ENCODE measurements at places on chromosomes 7 and 10.

- no peak for DNase-seq
Measured at GRCh38 chr10:106637873-106638272, 526.6 kb downstream of the SORCS1 start.

DNA sequence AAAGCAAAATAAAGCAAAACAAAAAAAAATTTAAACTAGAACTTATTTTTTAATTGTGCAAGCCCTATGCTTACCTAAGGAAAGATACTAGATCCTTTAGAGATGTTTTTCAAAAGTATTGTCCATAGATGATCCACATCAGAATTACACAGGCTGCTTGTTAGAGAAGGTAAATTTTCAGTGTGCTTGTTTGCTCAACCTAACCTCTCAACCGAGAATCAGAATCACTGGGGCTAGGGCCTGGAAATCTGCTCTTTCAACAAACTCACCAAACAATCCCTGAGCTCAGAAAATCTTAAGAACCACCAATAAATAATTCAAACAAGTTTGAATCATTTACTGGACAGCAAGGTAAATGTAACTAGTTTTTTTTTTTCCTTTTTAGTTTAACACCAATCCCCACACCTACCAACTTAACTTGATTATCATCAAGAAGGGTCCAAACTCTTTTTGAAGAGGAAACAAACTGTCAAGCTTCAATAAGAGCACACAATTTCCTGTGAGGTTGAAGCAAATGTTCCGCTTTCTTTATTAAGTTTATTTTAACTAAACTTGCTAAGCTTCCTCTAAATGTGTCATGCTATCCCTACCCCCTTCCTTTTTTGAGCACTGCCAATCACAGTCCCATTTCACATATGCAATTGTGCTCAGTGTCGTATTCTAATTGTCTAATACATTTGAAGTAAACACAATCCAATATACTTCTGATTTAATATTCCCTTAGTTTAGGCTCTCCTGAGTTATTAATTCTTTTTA, 7.4 kb upstream of the TSPAN33 start:
- no peak for DNase-seq

GRCh38 chr10:110150981-110151380, 56.4 kb upstream of the MXI1 start:
- DNase-seq: no peak

DNA sequence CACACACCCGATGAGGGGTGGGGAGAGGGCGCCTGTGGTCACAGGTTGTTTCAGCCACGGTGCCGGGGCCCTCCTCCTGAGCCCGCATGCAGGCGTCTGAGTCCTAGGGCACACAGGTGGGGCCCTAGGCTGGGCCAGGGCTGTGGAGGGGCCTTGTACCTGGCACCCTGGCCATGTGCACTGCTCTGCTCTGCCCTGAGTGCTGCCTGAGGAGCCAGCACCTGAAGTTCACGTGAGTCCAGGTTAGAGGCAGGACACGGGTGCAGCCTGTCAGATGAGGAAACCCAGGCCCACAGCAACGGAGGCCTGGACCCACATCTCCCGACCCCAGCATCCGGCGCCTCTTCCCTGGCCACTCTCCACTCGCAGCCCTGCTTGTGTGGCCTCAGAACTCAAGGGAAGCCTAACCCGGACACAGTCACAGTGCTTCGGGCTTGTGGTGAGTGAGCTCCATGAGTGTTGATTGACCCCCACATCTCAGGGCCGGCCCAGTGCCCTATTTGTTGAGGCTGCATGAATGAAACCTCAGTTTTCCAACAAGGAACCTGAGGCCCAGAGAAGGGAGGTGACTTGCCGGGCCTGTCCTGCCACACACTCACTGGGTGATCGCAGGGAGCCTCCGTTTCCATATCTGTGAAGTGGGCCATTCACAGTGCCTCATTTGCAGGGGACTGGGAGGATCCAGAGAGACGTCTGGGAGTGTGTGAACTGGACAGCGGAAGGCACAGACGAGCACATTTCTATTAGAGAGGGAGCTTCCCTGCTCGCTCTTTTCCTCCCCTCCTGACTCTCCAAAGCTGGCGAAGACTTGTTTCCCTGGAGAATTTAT, 39.6 kb downstream of the PPIF start:
- no peak for DNase-seq

GRCh38 chr7:114813624-114814023, 108.3 kb upstream of the MDFIC start:
- DNase-seq: no peak

GRCh38 chr7:23918856-23919255, 208.8 kb downstream of the STK31 start:
- no peak for DNase-seq

- no peak for DNase-seq
Measured at GRCh38 chr7:108629651-108630400, 60.2 kb downstream of the DNAJB9 start.

GRCh38 chr7:68063171-68063570, 1066.5 kb downstream of the TYW1 start:
- DNase-seq: no peak

- no peak for DNase-seq
Measured at GRCh38 chr10:60732807-60733516, 45.3 kb upstream of the CDK1 start.

GRCh38 chr7:34718867-34719266, 60.8 kb downstream of the NPSR1 start:
- no peak for DNase-seq

GRCh38 chr7:11604505-11604904, 227.5 kb downstream of the THSD7A start:
- DNase-seq: no peak

DNA sequence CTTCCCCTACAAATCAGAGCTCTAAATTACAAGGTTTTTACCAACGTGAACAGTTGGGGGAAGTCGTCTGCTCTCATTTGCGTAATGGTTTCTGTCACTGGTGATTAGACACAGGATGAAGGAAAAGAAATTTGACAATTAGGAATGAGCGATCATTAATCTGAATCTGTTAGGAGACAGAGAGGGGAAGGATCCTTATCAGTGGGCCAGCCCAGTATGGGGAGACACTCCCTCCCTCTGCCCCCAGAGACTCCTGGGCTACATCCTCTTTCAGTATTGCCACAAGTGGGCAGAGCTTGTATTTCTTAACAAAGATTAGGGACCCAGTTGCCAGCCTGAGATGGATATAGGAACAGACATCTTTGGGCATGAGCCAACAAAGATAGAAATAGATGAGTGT, 15.5 kb downstream of the HIF1AN start:
- DNase-seq: no peak

GRCh38 chr10:48463318-48464003, 141.4 kb downstream of the ARHGAP22 start:
- no peak for DNase-seq

GRCh38 chr7:73828107-73828803, 2.5 kb upstream of the CLDN4 start:
- DNase-seq: no peak

- DNase-seq: no peak
Measured at GRCh38 chr7:105677410-105677730, 96.1 kb upstream of the EFCAB10 start.

DNA sequence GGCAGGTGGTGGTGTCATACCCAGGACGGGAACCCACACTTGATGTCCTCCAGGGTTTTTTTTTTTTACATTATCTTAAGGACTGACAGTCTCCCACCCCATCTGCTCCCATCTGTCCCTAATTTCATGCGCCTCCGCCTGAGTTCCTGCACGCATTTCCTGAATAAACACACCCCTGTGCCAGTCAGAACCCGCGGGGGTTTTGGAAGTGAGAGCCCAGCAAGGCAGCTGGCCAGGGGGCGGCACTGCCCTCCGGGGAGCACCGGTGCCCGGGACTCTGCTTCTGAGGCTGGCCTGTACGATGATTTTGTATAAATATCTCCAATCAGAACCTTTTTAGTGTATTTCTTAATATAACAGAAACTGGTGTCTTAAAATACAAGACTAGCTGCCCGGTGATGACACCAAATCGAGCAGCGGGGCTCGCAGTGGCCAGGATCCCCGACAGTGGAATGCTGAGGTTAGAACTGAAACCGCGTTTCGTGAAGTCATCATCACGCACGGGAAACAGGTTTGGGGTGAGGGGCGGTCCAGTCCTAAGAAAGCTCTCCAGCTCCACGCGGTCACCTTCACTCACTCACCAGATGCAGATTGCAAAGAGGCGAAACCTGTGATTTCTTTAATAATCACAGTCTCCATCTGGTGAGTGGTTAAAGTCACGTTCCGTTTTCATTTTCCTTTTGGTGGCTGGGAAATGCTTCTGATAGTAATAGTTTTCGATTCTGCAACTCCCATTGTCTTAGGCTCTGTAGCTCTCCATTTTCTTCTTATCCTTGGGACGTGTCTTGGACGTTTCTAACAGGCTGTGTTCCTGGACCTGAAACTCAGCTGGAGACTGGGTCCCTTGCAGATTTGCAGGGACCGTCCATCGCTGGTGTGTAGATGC, 19.7 kb downstream of the BNIP3 start:
- DNase-seq: no peak

DNA sequence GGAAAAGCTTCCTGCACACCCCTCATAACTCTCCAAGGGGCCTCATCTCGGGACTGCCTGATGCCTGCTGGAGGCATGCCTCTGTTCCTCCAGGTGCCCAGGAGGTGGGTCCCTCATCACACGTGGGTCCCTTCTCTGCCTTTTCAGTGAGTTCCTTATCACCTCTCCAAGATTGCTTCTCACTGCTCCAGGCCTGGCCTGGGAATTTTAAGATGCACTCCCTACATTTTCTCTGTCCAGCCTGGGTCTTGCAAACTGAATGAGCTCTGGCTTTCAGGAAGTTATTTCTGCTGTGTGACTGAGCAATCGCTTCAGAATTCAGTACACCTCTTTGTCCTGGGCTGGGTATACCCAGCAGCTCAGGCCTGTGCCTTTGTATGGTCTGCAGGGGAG, 43.8 kb downstream of the LRRC18 start:
- DNase-seq: no peak

DNA sequence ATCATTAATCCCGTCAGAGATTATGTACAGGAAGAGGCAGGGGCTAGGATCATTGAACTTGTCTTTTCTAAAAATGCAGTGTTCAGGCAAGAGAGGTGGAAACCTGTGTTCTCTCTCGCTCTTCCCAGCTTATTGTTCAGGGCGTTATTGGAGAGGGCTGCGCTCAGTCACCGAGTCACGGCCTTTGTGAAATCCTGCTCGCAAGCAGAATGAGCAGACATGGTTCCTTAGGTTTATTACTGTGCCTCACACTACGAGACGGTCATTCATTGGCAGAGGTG, 631 bp upstream of the PRKRIP1 start:
- DNase-seq: no peak

DNA sequence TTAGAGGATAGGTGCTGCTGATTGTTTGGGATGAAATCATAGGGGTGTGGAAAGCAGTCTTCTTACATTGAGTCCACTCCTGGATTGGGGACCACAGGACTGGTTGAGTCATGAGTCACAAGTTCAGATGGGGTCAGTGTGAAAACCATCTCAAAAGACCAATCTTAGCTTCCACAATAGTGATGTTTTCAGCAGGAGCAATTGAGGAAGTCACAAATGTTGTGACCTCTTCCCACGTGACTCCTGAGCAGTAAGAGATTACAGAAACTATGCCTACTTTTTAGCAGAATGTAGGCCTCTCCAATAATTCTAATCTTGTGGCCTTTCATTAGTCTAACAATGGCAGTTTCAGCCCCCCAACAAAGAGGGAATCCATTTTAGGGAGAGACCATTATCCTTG, 256.9 kb upstream of the CDC14C start:
- no peak for DNase-seq

DNA sequence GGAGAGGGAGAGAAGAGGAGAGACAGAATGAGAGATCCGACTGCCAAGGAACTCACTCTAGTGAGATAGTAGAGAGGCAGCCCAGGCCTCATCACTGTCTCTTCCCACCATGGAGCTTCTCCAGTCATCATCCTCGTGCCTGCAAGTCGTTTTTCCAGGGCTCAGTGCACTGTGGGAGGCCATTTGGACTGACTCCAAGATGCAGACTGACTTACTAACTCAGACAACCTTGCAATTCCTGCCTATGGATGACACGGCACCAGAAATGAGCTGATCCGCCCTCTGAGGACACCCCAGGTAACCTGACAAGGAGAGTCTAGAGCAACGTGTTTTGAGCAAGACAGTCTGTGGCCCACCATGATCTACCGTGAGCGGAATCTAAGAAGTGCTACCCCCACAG, 154.9 kb downstream of the GLI3 start:
- DNase-seq: no peak

DNA sequence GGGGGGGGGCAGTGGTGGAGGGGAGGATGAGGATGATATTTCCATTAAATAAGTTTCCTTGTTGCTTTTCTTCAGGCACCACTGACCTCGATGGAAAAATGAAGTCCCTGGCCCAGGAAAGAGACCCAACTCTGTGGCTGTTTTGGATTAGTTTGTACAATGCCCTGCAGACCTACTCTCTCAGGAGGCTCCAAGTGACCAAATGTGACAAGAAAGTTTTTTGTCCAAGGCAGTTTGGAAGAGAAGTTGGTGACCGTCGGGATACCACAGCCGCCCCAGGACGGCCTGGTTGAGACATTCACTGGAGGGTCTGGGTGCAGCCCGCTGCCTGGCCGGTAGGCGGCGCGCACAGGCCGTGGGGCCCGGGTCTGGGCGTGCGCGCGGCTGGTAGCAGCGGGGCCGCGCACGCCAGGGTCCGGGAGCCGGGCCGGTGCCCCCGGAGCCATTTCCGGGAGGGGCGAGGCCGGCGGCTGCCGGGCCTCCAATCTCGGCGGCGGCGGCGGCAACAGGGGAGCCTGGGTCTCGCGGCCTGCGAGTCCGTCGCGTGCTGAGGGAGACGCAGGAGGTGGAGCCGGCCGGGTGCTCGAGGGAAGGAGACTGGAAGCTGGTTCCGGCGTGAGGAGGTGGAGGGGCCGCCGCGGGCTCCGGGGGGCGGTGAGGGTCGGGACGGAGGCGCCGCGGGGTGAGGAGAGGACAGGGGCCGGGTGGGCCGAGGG, at the start of gene SGPL1:
Gene SGPL1, plus strand, starts transcription at position 445 of the 716 bp plus-strand sequence. CDS start 906 bp downstream, outside the sequence.
- peak; percentile 98 for DNase-seq

DNA sequence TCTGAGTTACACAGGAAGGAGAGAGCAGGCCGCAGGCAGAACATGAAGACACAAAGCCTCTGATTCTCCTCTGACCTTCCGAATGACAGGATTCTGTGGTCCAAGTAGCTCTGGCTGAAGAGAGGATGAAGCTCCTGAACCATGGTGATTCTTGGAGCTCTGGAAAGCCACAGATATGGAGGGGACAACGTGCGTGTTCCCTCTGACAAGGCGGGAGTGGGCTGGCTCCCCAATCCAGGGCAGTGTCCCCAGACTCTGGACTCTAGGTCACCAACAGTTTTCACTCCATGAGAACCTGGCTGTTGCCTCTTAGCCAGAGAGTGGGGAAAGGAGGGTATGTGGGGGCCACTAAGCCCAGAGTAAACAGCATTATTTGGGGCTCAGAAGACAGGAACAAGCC, 7.4 kb upstream of the TRPV6 start:
- no peak for DNase-seq

GRCh38 chr10:46517541-46517940, 38.9 kb downstream of the GPRIN2 start:
- DNase-seq: no peak

GRCh38 chr10:3068968-3069737, 1.8 kb downstream of the PFKP start:
- no peak for DNase-seq

GRCh38 chr10:17698696-17699095, 53.3 kb upstream of the TMEM236 start:
- no peak for DNase-seq
